Activated CD4-positive, alpha-beta T cell treated with anti-CD3 and anti-CD28 coated beads for 1 hour (primary cell): ENCODE measurements at places on chromosomes 11 and 22.

GRCh38 chr11:93986716-93987115 is 34.4 kb upstream of the HEPHL1 start:
- no peak for DNase-seq

- no peak for DNase-seq
Measured at GRCh38 chr11:74014880-74015279, 6.0 kb upstream of the UCP3 start.

GRCh38 chr22:50606946-50607658 is 6.5 kb downstream of the MAPK8IP2 start:
- no peak for DNase-seq

DNA sequence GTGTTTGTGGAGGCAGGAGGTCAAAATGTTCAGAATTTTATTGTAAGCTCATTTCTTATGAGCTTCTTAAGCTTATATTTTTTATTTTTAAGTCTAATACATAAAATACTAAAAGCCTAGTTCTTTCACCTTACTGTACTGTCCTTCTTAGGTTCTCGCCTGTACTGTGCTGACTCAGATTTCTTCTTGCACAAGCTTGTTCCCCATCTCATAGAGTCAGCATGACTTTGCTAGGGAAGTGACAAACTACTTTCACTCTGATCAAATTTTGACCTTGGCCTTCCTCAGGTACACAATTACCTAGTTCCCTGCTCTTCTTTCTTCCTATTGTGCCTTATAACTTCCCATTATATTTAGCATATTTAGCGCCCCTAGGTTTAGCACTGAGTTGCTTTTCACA is 81.5 kb downstream of the STK33 start:
- no peak for DNase-seq

DNA sequence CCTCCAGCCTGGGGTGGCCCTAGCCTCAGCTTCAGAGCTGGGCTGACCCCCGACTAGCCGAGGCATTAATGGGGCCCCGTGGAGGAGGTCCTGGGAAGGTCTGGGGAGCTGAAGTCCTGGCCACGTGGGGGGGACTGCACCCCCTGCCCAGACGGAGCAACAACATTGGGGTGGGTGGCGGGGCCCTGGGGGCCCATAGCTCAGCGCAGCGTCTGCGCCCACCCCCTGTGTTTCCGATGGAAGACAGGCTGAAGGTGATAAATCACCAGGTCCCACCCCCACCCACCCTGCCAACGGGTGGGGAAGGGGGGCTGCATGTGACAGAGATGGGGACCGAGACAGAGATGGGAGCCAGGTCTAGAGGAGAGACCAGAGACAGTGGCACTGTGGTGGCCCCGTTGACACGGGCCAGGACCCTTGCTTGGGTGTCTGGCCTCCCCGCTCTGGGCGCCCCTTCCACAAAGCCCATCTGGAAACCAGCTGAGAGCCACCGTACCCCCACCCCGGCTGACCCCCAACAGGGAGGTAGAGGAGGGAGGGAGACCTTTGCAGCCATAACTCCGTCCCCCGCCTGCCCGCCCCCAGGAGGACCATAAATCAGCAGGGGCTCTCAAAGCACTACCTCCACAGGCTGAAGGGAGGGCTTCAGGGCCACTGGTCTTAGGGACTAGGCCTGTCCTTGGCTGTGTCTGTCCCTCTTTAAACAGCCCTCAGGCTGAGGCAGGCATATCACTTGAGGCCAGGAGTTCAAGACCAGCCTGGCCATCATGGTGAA is 8.2 kb downstream of the GP1BB start:
- DNase-seq: no peak

DNA sequence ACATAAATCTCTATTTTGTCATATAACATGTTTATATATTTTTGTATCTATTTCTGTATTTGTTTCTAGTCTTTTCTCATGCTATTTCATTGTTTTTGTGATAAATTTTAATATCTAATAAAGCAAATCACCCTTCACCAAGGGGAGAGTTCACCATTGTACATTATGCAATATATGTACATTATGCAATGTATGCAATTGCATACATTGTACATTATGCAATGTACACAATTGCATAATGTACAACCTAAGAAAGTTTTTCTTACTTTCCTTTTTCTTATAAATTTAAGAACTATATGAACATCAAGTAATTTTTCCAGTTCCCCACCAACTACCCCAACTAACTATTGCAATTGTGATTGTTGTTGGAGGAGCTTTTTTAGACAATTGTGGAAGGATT is 44.1 kb upstream of the GLYATL2 start:
- no peak for DNase-seq

- DNase-seq: no peak
Measured at GRCh38 chr11:64181506-64182411, 4.2 kb upstream of the STIP1 start.

DNA sequence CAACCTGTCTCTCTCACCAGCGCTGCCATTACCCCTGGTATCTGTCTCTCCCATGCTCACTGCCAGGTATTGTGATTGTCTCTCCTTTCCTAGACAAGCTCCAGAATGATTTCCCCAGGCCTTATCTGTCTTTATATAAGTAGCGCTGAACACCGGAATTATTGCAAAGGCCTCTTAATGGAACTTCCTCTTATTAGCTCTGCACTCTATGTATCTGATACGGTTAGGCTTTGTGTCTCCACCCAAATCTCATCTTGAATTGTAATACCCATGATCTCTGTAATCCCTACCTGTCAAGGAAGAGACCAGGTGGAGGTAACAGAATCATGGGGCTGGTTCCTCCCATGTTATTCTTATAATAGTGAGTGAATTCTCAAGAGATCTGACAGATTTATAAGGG is 39.3 kb downstream of the DDI1 start:
- no peak for DNase-seq

GRCh38 chr11:124896821-124897391 is 759 bp downstream of the ROBO4 start:
- no peak for DNase-seq

DNA sequence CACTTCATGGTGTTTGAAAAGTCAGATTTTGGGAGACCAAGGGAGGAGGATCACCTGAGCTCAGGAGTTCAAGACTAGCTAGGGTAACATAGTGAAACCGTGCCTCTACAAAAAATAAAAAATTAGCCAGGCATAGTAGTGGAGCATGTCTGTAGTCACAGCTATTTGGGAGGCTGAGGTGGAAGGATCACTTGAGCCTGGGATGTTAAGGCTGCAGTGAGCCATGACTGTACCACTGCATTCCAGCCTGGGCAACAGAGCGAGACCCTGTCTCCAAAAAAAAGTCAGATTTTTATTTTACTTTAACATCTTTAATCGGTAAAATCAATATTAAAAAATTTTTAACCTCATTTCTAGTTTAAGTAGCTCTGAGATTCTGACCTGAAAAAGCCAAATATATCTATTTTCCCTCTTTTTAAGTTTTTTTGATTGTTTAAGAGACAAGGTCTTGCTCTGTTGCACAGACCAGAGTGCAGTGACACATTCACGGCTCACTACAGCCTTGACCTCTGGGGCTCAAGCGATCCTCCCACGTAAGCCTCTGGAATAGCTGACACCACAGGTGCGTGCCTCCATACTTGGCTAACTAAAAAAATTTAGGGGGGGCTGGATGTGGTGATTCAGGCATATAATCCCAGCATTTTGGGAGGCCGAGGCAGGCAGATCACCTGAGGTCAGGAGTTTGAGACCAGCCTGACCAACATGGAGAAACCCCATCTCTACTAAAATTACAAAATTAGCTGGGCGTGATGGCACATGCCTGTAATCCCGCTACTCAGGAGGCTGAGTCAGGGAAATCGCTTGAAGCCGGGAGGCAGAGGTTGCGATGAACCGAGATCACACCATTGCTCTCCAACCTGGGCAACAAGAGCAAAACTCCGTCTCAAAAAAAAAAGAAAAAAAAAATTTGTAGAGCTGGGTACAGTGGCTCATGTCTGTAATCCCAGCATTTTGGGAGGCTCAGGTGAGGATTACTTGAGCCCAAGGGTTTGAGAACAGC is 48.4 kb downstream of the SFI1 start:
- no peak for DNase-seq

GRCh38 chr11:66119348-66120133 is 49.5 kb downstream of the PACS1 start:
- DNase-seq: no peak

- DNase-seq: no peak
Measured at GRCh38 chr11:71119656-71120269, 132.6 kb downstream of the SHANK2 start.

DNA sequence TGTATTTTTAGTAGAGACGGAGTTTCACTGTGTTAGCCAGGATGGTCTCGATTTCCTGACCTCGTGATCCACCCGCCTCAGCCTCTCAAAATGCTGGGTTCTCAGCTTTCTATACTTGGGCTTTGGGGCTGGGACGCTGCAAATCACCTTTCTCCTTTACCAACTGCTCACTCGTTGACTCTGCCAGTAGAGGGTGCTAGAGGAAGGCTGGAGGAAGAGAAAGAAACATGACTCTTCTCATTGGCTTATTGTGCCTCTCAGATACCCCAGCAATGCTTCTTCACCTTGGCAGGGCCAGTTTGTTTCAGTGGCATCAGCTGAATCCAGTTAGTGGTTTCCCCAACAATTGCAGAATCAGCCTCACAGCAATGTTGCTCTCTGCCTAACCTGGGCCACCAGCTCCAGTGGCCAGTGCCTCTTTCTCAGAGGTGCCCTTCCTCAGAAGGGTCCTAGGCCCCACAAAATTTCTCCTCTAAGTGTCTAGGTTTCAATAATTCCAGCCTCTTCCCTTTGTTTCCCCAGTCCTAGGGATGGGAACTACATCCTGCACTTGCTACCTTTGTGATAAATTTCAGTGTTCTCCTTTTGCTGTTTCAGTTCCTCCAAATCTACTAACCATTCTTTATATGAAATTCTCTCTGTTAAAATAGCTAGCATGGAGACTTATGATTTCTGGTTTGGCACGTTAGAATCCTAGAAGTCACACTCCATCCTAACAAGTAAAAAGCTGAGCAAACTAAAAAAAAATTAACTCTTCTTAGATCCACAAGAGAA is 71.5 kb upstream of the VSTM5 start:
- no peak for DNase-seq

- no peak for DNase-seq
Measured at GRCh38 chr22:17896586-17896985, 122.3 kb upstream of the BID start.

GRCh38 chr11:2185324-2186085 is 13.9 kb upstream of the TH start:
- no peak for DNase-seq

DNA sequence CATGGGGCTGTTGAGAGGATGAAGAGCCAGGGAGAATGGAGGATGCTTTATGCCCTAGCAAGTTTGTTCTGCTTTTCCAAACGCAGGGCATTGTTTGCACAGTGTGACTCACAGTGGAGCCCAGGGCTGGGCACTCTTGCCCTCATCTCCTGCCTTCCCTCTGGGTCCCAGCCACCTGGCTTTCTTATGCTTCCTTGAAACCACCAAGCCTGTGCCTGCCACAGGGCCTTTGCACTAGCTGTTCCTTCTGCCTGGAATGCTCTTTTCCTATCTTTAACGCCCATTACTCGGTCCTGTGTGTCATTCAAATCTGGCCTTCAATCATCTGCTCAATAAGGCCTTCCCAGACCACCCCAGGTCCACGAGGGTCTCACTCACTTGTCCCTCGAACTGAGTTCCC is 46.9 kb upstream of the RFPL3 start:
- DNase-seq: no peak

- no peak for DNase-seq
Measured at GRCh38 chr22:45882881-45883810, 93.8 kb downstream of the WNT7B start.
